ENCODE measurements at places on chromosomes 16 and 17. TPM values are rescaled to one million over a fixed set of nuclear protein-coding genes. Genes with fewer than 3 reads are reported as not detected.

The MYH2 gene
- not detected for total RNA-seq

The MT1M gene
- 5.4 TPM for total RNA-seq

DNA sequence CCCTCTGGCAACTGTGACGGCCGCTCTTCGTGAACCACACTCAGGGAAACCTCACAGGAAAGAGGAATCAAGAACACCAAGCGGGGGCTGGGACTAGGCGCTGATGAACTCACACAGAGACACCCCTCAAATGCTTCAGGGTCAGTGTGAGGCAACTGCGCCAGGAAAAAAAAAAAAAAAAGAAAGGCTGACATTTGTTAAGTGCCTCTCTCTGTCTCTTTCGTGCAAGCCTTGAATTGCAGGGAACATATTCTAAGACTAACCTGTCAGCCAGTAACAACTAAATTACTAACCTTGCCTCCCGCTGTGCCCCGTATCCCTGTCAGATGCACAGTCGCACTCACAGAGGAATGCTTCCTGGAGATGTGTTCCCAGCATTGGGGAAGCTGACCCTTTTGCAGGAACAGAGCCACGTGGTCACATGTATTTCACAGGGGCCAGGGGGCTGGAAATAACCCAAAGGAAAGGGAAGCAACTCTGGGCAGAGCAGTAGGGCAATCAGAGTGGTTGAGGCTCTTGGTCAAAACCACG, 247.8 kb downstream of the XYLT1 start:
- DNase-seq = peak; percentile 45

GRCh38 chr16:56977823-56978430, 11.4 kb upstream of the NLRC5 start:
- no peak for DNase-seq

- DNase-seq = no peak
These were observed 30.0 kb downstream of the TEKT5 start for GRCh38 chr16:10664720-10665126.

- no peak for DNase-seq
These were observed 24.1 kb downstream of the DNAJA2 start for GRCh38 chr16:46949241-46949892.

DNA sequence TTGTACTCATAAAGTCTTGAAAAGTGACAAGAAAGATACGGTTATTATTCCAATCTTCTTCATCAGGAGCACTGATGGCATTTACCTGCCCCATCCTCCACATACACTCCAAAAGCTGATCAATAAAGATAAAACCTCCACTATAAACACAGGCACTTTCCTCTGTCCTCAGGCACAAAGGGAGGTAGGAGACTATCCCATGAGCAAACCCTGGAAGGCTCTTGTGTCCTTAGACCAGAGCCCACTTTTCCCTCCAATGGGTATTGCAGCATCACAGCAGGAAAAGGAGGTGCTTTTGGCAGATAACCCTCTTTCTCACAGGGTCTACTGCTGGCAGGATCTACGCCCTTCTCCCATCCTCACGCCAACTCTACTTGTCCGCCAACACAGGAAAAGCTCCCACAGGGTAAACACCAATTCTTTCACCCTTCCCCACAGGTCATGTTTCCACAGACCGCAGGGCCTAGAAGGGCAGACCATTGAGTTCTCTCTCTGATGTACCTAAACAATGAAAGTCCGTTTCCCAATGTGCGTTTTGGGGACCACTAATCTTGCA, 28.7 kb downstream of the NXPH3 start:
- DNase-seq = no peak

The FMNL1 gene
- total RNA-seq = 12.0 TPM

- DNase-seq = no peak
These were observed 6.8 kb downstream of the CIBAR2 start for GRCh38 chr16:85105475-85105874.

DNA sequence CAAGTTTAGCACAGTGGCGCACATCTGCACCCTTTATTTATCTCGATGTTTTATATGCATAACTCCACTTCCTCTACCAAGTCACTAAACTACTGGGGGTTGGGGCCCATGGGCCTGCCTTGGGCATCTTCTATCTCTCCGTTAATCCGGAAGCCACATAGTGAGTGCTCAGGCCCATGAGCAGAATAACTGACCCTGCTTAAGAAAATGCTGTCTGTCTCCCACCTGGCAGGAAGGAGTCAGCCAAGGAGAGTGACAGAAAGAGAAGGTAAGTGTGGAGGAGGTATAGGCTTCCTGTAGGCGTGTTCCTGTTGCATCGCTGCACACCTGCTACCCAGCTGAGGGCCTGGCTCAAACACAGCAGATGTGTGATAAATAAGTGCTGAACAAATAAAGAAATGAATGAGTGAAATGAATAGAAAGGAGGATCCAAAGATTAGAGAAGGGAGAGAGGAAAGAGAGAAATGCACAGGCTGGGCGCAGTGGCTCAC, 320.1 kb downstream of the SLC39A11 start:
- DNase-seq = no peak

The DHRS7B gene
- 22.4 TPM for total RNA-seq

DNA sequence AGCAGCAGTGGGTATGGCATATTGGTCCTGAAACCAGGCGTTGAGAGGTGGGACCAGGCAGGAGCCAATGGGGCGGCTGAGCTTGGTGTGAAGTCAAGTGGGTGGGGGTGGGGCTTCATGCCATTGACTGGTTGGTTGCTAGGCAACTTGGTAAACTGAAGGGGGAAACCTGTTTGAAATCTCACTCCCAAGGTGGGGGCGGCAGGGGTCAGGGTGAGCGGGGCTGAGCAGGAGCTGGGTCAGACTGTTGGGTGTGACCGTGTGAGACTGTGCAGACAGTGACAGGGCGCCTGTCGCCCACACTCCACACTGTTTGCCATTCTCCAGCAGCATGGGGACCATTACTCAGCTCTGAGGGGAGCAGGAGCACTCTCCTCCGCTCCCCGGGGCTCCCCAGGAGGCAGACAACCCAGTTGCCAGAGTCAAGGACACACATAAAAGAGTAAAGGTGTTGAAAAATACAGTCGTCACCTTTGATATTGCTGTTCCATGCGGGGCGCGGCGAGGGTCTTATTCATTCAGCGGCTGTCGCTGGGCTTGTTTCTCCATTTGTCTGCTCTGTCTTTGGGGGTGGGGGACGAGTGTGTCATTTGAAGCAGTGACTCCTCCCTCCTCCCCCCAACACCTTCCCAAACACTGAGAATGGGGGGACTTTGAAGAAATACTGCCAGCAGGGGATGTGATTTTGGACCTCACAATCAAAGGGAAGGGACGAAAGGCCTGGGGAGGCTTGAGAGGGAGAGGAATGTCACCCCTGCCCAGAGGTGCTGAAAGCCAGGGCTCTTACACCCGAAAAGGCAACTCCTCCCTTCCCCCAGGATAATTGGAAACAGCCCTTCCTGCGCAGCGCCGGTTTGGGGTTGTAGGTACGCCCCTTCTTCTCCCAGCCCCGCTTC, 1.2 kb upstream of the EFNB3 start:
- DNase-seq = peak; percentile 31

GRCh38 chr17:31915456-31916100, 14.1 kb upstream of the UTP6 start:
- DNase-seq = no peak

DNA sequence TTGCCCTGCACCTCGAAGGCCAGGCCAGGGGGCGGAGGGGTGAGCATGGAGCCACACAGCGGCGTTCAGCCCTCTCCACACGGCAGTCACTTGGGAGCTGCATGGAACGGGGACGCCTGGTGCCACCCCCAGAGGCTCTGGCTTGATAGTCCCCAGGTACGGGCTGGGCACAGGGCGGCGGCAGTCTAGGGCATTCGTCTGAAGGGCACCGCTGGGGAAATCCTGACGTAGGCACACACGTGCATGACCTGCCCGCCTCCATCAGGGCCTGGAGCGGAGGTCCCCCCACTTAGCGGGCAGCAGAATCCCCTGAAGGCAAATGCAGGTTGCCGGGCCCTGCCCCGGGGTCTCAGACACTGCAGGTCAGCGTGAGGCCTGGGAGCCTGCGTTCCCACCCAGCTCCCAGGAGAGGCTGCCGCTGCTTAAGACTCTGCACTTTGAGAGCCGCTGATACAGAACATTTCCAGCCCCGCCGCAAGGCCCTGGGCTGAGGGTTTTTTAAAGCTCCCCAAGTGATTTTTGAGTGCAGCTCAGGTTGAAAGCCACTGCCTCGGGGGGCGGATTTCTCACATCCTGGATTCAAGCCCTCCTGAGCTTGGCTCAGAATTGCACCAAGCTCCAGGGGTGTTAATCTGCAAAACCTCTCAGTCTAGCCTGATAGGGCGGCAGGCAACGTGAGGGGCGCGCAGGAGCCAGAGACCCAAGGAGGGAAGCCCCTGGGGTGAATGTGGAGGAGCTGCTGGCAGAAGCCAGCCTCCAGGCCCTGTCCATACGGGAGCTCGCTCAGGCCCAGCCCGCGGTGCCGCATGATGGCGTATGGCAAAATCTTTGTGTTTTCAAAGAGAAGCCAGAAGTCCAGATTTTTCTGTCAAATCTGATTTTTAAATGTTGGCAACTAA, 182.3 kb upstream of the GSE1 start:
- DNase-seq = peak; percentile 37

DNA sequence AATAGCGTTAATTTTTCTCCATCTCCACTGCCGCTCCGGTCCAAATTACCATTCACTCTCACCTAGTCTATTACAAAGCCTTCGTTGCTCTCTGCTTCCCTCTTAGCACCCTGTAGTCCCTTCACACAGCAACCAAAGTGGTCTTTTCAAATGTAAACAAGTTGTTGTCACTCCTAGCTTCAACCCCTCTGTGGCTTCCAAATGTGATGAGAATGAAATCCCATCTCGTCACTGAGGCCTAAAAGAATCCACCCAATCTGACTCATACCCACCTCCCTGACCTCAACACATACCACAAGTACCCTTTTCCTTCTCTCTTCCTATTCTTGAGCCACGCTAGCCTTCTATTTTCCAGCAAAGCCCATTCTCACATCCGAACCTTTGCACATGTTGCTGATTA, 2.2 kb upstream of the PELP1 start:
- DNase-seq = no peak

DNA sequence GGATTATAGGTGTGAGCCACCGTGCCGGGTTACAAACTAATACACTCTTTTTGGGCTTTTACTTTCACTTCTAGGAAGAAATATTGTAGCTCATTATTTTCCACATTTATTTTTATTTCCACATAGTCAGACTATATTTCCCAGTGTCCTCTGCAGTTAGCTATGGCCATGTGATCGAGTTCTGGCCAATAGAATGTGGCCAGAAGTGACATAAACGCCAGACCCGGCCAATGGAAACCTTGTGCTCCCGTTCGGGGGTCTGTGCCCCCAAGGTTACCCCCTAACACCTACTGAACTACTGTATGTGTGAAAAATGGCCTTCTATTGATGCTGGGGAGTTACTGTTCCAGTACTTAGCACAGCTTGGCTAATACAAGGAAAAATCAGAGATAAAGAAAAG, 13.2 kb upstream of the RPTOR start:
- no peak for DNase-seq

GRCh38 chr17:80034791-80035686, 633 bp downstream of the TBC1D16 start:
- DNase-seq = peak; percentile 52

The TBC1D3 gene
- total RNA-seq = not detected

DNA sequence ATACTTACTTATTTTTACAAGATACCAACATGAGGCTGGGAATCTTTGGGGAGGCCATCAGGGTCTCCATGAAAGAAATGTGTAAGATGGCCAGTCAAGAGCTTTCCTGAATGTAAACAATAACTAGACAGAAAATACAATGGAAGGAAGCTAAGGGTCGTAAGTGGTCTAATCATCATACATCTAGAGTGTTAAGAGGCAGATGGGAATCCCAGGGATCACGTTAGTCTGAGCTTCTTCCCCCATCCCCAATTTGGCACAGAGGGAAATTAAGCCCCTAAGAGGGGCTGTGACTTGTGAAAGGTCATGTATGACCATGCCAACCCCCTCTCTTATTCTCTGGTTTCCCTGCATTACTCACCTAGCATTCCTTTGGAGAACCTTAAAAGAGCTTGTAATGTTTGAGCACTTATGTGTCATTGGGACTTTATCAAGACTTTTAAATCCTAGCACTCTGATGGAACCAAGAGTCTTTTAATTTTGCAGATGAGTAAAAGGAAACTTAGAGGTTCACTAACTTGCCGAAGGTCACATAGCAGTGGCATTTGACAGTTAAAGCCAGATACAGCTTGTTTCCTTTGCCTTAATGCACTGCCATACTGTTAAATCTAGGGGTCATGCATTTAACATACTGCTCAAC, 46.1 kb downstream of the DCUN1D3 start:
- DNase-seq = no peak

The MRTFB gene
- total RNA-seq = 22.1 TPM
